Daoy (cell line): ENCODE measurements at places on chromosomes 2 and 18.
A peak's percentile ranks its signal among the peaks of the same experiment; 100 is the strongest.

DNA sequence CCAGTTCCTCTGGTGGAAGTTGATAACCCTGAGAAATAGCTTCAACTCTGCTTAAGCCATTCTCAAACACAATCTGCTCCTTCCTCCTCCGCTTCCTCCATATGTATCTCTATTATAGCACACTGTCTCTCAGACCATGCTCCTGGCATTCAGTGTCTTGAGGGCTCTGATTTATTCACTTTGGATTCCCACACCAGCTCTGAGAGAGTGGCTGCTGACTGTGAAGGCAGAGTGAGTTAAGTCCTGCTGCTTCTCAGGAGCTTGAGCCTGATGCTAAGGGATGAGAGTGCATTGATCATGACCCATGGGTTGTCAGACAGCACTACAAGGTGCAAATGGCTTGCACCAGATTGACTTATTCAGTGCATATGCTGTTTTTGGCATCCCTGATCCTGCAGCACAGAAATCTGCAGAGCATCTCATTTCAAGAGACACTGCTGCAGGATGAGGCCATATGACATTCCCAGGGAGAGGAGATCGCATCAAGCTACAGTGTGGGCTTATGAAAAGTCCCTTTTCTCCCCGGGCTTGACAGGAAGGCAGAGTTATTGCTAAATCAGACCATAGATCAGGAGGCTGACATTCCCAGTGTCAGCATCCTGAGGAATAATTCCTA lies 500.5 kb upstream of the RAB6C start:
- DNase-seq, result no peak

DNA sequence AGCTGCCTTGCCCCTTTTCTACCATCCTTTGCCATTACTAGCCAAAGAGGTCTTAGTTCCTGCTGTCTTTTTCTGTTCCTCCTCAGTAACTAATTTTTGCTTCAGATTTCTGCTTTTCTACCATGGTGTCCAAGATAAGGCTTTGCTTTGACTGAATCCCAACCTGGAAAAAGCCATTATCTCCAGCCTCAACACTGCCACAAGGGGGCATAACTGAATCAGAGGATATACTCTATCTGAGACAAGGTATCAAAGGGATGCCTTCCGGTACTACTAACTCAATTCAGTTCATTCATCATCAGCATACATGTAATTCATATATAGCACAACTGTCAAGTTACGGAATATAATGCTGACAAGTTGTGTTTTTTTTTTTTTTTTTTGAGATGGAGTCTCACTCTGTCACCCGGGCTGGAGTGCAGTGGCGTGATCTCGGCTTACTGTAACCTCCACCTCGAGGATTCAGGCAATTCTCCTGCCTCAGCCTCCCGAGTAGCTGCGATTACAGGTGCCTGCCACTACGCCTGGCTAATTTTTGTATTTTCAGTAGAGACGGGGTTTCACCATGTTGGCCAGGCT lies 11.4 kb downstream of the OSGEPL1 start:
- peak; percentile 15 for DNase-seq

DNA sequence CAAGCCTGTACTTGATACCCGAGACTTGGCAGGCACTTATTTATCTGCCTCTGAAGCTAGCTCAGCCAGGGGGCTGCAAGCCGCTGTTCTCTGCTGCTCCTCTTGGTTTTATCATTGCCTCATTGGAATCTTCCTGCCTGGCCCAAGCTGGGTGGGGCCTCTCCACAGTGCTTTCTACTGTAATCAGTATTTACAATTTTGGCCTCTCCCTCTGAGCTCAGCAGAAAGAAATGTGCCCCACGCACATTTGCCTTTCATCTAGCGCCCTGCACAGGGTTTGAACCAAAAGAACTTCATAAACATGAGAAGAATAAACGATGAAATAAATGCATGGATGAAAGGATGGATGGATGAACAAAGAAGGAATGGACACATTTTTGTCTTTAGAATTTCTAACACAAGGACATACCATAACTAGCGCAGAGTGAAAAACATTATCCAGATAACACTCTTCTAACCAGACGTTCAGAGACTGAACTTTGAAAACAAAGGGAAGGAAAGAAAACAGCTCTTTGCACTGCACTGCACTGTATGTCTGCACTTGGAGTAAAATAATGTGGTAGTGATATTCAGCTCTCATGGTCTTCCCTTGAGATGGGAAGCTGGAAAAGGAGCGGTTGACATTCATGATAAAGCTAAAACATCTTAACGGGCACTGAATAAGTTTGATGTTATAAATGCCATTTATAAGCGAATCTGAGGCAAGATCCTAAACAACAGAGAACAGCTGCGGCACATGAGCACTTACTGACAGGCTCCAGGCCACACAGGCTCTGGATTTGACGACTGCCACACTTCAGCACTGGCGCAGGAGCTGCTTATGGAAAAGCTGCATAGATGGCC lies 86.8 kb upstream of the SP3 start:
- peak; percentile 70 for DNase-seq

DNA sequence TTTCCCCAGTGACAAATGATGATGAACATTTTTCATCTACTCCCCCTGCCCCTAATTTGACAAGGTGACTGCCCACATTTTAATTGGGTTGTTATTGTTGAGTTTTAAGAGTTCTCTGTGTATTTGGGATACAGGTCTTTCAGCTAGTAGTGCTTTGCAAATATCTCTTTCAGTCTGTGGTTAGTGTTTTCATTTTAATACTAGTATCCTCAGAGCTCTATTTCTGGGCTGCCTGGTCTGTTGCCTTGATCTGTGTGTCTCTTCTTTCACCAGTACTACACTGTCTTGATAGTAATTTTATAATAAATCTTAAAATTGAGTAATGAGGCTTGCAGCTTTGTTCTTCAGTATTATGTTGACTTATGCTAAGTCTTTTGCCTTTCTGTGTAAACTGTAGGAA lies 19.7 kb downstream of the EIF5B start:
- DNase-seq, result no peak

- DNase-seq, result no peak
Observed at GRCh38 chr2:181672255-181673008, 7.9 kb downstream of the NEUROD1 start.

DNA sequence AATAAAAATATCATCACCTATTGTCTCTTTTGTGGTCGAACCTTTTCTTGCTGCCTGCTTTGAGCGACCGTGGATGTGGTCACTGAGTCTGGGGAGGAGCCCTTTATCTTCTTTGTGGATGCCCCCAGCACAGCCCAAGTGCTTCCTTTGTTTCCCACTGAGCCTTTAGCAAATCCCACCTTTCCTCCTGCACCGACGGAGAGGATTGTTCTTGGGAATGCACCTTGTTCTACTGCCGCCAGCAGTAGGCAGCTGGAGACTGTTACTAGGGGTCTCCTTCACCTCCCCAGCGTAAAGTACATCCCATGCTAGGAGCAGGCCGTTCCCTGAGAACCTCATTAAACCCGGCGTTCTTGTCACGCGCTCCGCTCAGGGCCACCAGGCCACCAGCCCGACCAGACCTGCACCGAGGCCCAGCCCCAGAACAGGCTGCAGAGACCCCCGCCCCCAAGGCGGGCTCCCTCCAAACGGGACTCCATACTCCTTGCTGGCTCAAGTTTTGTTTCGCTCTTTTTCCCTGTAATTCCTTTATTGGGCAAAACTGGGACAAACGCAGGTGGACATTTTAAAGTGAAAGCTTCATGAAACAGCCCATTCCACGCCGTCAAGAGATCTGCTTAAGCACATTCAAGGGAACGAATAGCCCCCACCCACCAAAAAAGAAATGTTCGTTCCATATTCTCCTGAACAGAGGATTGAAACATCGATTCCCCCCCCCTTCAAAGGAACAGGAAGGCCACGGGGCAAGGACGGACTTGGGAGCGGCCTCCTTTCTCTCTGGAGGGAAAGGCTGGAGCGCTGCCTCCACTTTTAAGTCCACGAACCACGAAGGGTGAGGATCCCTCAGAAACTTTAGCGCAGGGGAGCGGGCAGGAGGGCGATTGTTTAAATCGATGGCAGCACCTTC lies 1.1 kb upstream of the MAT2A start:
- peak; percentile 70 for DNase-seq

GRCh38 chr2:232476045-232476444 lies 11.6 kb downstream of the ECEL1 start:
- no peak for DNase-seq

GRCh38 chr2:139850254-139850890 lies 1070.2 kb upstream of the NXPH2 start:
- no peak for DNase-seq

- peak; percentile 63 for DNase-seq
Observed at GRCh38 chr2:66301022-66301766, 133.7 kb upstream of the MEIS1 start.

DNA sequence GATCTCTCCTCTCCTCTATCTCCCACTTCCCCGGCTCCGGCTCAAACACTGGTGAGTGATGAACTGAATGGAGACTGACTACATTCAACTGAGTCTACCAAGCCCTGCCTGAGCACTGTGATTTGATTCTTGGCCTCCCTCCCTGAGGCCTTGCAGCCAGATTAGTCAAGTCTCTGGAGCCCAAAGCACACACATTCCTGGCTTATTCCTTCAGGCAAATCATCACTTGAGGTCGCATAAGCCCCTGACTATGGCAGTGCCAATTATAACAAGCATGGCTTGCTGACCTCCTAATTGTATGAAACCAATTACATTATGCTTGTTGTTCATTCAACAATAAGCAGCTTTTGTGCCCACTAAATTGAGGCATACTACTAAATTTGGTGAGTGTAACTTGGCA lies 34.6 kb downstream of the EFEMP1 start:
- peak; percentile 62 for DNase-seq

DNA sequence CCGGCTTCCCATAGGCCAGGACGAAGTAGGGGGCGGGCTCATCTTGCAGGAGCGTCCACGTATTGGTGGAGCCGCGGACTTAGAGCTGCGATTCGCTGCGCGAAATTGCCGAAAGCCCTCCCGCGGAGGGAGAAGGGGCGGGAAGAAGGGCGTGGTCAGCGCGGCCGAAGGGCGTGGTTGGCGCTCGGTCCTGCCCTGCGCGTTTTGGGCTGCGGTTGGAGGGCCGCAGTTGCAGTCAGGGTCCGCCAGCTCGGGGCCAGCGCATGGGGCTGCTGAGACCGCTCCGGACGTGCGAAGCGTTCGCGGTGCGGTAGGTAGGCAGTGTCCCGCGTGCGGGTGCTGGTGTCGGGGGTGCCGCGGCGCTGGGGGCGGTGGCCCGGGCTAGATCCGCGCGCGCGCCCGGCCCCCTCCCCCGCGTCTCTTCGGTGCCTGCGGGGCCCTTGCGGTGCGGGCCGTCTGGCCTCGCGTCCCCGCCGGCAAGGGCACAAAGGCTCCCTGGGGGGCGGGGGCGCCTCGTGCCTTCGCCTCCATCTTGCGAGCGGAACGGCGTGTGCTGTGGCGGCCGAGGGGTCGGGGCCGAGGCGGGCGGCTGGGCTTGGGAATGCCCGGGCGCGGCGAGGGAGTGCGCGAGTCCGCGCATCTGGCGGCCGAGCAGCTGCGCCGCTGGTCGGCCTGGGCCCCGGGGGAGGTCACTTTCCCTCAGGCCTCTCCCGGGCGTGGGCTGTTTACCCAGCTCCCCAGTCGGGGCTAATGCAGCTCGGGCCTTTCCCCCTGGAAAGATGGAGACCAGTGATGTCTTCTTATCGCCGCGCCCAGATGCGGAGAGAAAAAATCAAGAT lies at the start of gene CEP68:
Gene CEP68 (plus strand): TSS at position 202 of the 839 bp plus-strand sequence. CDS start 13,029 bp downstream, outside the sequence.
- peak; percentile 98 for DNase-seq

DNA sequence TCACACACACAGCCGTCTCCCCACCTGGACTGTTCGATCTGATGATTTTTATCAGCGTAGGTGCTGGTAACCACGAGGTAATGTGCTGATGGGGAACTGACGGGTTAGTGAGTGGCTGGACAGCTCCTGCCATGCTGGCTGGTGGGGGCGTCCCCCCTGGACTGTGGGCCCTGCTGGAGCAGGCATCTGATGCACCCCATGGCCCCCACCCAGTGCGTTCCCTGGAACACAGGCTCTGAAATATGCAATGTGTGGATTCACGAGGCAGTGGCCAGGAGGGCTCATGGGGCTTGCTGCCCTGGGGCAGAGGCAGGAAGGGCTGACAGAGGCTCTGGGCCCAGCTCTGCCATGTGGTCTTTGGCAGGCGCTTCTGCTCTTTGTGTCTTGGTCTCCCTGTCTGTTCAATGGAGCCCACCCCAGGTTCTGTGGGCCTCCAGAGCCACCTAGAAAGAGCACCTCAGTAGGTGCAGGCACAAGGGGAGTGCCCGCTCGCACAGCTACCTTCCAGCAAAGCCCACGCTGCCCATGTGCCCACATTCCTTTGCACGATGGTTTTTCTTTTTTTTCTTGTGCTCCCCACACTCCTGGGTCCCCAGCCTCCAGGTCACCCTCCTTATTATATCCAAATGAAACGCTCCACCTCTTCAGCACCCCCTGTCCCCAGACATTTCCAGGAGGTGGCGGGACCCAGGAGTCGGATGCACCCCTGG lies 10.3 kb upstream of the PXDN start:
- no peak for DNase-seq

DNA sequence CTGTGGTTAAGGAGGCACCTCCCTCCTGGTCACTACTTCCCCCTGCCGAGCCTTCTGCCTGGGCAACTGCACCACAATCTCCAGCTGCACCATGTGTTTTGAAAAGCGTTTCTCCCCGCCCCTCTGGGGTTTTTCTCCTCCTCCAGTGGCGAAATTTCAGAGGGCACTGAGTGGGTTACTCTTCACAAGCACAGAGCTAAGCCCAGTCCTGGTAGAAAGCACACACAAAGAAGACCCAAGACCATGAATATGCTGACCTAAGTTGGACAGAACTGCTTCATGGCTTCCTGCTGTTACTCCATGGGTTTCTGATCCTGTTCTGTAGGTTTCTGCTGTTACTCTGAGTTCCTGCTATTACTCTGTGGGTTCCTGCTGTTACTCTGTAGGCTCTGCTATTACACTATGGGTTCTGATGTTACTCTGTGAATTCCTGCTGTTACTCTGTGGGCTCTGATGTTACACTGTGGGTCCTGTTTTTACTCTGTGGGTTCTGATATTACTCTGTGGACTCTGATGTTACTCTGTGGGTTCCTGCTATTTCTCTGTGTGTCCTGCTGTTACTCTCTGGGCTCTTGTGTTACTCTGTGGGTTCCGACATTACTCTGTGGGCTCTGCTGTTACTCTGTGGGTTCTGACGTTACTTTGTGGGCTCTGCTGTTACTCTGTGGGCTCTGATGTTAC lies 216.6 kb downstream of the RTP5 start:
- DNase-seq, result peak; percentile 23

DNA sequence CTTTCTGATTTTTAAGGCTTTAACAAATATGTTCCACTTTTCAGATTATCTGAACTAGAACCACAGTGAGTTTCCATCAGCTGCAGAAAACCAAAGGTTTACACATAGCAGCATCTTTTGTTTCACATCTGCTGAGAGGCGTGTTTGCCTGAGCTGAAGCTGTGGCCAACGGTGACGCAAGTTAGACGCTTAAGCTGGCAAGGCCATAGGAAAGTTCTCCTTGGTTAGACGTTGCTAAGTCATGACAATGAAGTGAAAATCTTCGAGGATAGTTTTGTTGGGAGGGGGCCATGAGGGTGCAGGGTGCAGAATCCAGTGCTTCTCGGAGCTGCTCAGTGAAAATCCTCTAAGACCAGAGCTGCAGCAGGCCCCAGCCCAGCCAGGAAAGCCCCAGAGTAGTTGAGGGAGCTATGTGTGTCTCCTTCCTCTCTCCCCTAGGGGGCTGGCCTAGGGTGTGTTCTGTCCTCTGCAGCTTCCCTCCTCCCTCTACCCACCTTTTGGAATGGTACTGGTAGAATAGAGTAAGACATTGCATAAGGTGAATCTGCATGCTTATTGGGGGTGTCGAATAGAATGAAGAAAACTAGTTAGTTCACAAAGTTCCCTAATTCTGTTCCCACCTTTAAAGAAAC lies 105.4 kb downstream of the FHOD3 start:
- DNase-seq, result no peak

GRCh38 chr2:32516567-32516966 lies 111.3 kb upstream of the TTC27 start:
- DNase-seq, result no peak
